Stimulated activated memory B cell treated with anti-CD40 and anti-IgM and Interleukin-4, amounts not matched to agents 10 μg/mL and 1 μg/mL and 100 μg/mL, for 72 hours (primary cell): ENCODE measurements at places on chromosomes 7 and 10.

DNA sequence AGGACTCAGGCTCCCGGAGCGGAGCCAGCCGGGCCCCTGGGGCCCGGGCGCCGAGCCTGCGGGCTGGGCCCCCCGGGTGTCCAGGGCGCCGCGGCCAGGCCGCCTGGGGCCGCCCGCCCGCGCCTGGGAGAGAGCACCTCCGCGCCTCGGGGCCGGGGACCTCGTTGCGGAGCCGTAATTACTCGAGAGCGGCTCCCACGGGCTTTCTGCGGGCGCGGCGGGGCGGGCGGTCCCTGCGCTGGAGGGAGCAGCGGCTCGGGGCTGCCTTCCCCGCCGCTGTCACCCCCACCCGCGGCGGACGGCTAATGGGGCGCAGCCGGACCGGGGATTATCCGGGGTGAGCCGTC is 1.5 kb downstream of the GNB2 start:
- ATAC-seq, result no peak

GRCh38 chr7:127828843-127829500 is 177.0 kb downstream of the SND1 start:
- peak; percentile 66 for ATAC-seq

- ATAC-seq, result no peak
These were observed 5.4 kb upstream of the TRPV6 start for GRCh38 chr7:142890874-142891485.

DNA sequence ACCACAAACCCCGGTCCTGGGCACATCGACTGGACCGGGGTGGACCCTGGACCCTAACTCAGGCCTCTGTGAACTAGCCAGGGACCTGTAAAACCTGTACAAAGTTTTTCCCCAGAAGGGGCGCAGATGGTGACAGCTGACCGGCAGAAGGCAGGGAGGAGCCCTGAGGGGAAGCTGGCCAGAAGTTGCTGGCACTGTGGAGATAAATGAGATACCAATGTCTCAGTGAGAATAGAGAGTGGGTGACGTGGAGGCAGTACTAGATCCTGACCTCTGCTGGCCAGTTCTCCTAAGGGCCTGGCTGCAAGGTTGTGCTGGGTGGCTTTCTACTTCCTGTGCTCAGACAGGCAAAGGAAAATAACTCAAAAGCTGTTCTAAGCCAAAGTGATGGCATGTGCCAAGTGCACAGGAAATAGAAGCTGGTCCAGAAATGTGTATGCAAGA is 10.6 kb upstream of the TSPAN14 start:
- ATAC-seq, result no peak

DNA sequence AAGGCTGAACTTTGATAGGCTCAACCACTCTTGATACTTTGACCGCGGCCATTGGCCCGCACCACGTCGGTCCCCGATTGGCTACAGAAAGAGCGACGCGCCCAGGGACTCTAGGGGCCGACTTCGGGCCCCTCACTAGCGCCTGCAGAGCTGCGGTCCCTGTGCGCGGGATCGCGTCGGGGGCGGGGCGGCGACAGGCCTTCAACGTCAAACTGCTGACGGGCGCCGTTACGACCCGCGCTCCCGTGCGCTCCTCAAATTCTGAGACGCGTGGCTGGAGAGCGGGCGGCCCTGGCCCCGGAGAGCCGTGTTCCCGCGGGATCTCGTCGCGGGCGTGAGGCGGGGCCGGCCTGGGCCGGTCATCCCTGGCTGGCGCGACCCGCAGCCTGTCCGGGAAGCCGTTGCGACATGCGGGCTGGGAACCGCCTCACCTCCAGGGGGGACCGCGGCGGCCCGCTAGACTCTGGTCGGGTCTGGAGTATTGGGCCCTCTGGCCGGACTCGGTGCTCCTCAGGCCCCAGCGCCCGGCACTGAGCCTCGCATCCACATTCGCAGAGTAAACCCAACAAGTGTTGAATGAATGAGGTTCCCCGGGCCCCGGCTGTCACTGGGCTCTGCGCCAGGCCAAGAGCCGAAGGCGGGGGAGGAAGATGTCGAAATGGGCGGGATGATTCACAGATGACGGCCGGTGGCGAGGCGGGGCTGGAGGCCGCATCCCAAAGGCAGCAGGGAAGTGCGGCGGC is 643 bp upstream of the SLC25A28 start:
- ATAC-seq, result peak; percentile 96

- ATAC-seq, result no peak
These were observed 171.8 kb downstream of the NEURL1 start for GRCh38 chr10:103665162-103665889.

DNA sequence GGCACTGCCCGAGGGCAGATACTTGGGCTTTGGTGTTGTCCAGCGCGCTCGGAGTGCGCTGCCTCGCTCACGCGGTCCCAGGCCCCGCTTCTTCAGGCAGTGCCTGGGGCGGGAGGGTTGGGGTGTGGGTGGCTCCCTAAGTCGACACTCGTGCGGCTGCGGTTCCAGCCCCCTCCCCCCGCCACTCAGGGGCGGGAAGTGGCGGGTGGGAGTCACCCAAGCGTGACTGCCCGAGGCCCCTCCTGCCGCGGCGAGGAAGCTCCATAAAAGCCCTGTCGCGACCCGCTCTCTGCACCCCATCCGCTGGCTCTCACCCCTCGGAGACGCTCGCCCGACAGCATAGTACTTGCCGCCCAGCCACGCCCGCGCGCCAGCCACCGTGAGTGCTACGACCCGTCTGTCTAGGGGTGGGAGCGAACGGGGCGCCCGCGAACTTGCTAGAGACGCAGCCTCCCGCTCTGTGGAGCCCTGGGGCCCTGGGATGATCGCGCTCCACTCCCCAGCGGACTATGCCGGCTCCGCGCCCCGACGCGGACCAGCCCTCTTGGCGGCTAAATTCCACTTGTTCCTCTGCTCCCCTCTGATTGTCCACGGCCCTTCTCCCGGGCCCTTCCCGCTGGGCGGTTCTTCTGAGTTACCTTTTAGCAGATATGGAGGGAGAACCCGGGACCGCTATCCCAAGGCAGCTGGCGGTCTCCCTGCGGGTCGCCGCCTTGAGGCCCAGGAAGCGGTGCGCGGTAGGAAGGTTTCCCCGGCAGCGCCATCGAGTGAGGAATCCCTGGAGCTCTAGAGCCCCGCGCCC is at the start of gene NPY:
Gene NPY (plus strand): TSS at position 294 of the 802 bp plus-strand sequence. CDS start 1,051 bp downstream, outside the sequence.
- peak; percentile 41 for ATAC-seq

GRCh38 chr7:96300502-96300901 is 21.4 kb downstream of the SLC25A13 start:
- no peak for ATAC-seq

GRCh38 chr7:37353949-37354655 is 94.6 kb downstream of the ELMO1 start:
- no peak for ATAC-seq

GRCh38 chr7:7351832-7352231 is 169.5 kb downstream of the C1GALT1 start:
- no peak for ATAC-seq

DNA sequence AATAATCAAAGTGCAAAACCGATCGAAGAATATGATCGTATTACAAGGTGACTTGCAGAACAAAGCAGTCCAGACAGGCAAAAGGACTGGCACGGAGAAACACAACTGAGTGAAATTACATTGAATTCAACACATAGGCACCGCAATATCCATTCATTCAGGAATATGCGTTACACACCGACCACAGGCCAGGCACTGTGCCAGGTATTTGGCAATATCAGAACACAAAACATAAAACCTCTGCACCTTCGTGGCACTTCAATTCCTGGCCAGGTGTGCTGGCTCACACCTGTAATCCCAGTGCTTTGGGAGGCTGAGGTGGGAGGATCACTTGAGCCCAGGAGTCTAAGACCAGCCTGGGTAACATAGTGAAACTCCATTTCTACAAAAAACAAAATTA is 187.9 kb downstream of the DIP2C start:
- ATAC-seq, result no peak

- no peak for ATAC-seq
These were observed 710.1 kb upstream of the KCND2 start for GRCh38 chr7:119562839-119563238.

DNA sequence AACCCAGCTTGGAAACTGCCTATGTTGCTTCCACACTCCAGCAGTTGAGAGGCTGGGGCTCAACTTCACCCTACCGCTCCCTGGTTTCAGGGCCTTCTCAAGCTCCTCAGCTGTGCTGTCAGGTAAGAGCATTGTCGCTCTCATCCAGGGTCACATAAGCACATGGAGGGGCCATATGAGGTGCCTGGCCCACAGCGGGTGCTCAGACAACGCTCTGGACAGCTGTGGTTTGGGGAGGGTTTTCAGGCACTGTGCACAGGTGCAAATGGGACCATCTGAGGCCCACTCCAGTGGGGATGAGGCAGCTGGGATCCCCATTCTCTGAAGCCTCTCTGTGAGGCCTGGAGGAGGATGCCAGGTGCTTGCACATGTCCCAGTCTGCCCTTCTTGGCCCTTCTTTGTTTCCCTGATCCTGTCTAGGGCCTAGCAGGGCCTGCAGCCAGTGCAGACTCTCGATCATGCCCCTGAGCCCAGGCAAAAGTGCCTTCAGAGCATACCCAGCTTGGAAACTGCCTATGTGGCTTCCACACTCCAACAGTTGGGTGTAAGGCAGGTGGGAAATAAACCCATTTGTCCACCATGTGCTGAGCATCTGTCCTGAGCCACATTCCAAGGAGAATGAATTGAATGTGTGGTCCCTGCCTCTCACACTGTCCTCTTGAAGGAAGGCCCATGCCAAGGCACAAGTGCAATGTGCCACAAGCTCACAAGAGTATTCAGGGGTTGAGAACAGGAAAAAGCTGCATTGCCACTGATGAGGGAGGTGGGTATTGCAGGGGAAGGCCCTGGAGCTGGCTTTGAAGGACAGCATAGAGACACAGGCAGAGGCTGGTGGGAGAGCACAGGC is 40.3 kb downstream of the VSTM4 start:
- ATAC-seq, result no peak

DNA sequence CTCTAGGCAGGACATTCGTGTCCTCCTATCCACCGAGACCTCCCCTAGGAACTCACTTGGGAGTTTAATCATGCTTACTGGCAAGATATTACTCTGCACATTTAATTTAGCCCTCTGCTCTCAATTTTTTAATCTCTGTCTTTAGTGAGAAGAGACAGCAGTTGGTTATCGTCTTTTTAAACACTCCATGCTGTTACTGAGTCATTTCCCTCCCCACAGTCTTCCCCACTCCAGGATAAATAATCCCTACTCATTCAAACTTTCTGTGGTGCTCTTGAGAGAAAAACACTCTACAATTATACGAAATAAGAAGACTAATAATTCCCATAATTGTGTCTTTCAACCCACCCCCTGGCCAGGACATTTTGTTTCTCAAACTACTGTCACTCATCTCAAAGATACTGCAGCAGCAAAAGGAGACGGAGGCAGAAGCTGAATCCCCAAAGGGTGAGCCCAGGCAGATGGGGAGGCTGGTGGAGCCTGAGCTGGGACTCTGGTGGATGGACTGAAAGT is 84.2 kb downstream of the ANK3 start:
- ATAC-seq, result no peak

GRCh38 chr7:143979359-143979758 is 20.8 kb upstream of the OR6B1 start:
- no peak for ATAC-seq

GRCh38 chr7:36387435-36388231 is 2.0 kb upstream of the ANLN start:
- ATAC-seq, result no peak
